ENCODE measurements at places on chromosomes 1 and 21.

- DNase-seq, result no peak
These were observed 201.5 kb upstream of the C1orf174 start for GRCh38 chr1:4101459-4102161.

DNA sequence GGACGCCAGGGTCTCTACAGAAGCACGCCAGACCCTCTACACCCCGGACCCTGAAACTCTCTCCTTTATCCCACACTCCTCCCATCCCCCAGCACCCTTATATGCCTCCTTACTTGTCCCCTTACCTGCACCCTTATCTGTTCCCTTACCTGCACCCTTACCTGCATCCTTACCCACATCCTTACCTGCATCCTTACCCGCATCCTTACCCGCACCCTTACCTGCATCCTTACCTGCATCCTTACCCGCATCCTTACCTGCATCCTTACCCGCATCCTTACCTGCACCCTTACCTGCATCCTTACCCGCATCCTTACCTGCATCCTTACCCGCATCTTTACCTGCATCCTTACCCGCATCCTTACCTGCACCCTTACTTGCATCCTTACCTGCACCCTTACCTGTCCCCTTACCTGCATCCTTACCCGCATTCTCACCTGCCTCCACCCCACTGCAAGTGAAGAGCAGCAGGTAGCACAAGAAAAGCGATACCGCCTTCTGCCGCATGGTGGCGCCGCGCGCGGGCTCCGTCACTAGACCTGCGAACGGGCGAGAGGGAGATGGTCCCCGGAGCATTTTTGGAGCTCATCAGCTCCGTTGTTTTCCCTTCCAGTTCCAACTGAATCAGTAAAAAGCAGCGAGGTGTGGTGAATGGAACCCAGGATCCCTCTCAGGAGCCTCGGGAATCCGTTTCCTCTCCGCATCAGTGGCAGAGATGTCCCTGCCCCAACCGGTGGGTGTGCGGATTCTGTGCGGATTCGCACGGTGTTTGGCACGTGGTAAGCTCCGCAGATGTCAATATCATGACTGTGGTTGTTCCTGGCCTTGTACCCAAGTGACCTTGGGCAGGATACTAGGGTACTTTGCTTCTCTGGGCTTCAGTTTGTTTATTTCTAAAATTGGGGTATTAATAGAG, 2.9 kb downstream of the IFI6 start:
- peak; percentile 88 for DNase-seq

GRCh38 chr1:975896-976683, 5.8 kb downstream of the PERM1 start:
- DNase-seq, result peak; percentile 74

- no peak for DNase-seq
These were observed 4.9 kb upstream of the AKR1A1 start for GRCh38 chr1:45545553-45546310.

DNA sequence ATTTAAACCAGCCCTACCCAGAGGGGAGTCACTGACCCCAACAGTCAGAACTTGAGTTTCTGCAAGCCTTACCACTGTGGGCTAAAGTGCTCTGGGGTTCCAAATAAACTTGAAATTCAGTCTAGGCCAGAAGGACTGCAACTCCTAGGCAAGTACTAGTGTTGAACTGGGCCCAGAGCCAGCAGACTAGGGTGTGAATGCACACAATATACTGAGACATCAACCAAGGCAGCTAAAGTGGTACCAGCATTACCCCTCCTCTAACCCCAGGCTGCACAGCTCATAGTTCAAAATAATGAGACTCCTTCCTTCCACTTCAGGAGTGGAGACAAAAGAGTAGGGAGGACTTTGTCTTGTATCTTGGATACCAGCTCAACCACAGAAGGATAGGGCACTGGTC, 18.9 kb upstream of the IL20 start:
- no peak for DNase-seq
